ENCODE measurements at places on chromosomes 7 and 10. TPM values are rescaled to one million over a fixed set of nuclear protein-coding genes. Genes with fewer than 3 reads are reported as not detected.

The PSPH gene
- 111 TPM for total RNA-seq

The MRLN gene
- not detected for total RNA-seq

The HMX2 gene
- total RNA-seq: not detected

The OR6B1 gene
- not detected for total RNA-seq

The GRID2IP gene
- 0.15 TPM for total RNA-seq

The LRRC4 gene
- 0.45 TPM for total RNA-seq

The WNT2 gene
- 1.3 TPM for total RNA-seq

The OR6V1 gene
- not detected for total RNA-seq

The HTR7 gene
- 2.1 TPM for total RNA-seq

The ZNF273 gene
- 4.3 TPM for total RNA-seq

The NUTM2E gene
- not detected for total RNA-seq

The FKBP6 gene
- total RNA-seq: not detected

The GNGT1 gene
- not detected for total RNA-seq

The UNCX gene
- total RNA-seq: not detected

The SPDYE6 gene
- not detected for total RNA-seq

The ADAM12 gene
- 2.9 TPM for total RNA-seq

The GPR22 gene
- total RNA-seq: not detected

The RARRES2 gene
- total RNA-seq: 11.9 TPM

The SPDYE2 gene
- not detected for total RNA-seq

The TSPAN33 gene
- 0.67 TPM for total RNA-seq

The GLI3 gene
- 3.3 TPM for total RNA-seq

The MXI1 gene
- 4.0 TPM for total RNA-seq

The CALHM1 gene
- total RNA-seq: not detected

The MRPS33 gene
- 23.2 TPM for total RNA-seq

The HOXA7 gene
- 4.2 TPM for total RNA-seq

The WASHC2C gene
- total RNA-seq: 13.8 TPM

The AKR1E2 gene
- total RNA-seq: 4.2 TPM

Data from bronchus fibroblast of lung (primary cell).